Pancreas (tissue), 10 donors: ENCODE measurements at places on chromosomes 12 and 14. TPM values are rescaled to one million over a fixed set of nuclear protein-coding genes. Genes with fewer than 3 reads are reported as not detected.

DNA sequence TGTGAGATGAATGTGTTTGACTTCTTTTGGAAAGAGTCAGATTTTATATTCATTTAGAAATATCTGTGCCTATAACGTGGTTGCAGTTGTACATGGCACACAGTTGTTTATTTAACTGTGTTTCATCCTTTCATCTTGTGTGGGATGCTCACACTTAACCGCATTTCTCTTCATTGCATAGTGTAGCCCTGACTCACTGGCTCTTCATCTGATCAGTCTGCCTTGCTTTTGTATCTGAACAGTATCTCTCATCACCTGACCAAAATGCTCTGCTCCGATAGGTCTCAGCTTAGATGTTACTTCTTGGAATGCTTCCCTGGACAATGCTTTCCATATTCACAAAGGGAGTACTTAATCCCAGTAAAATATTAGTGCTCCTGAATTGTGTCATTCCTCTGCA is 83.4 kb downstream of the PDE3A start:
- DNase-seq = no peak

GRCh38 chr12:14950982-14951746 is 10.2 kb downstream of the ARHGDIB start:
- DNase-seq = no peak

- DNase-seq = no peak
Observed at GRCh38 chr14:20384321-20384720, 29.0 kb downstream of the TEP1 start.

GRCh38 chr14:96095581-96096476 is 56.7 kb downstream of the C14orf132 start:
- DNase-seq = no peak

GRCh38 chr12:131959116-131959515 is 9.4 kb downstream of the EP400 start:
- no peak for DNase-seq

- no peak for DNase-seq
Observed at GRCh38 chr14:103247169-103247606, 86.8 kb upstream of the EIF5 start.

FKBP11 gene
- polyA plus RNA-seq = 155 TPM

TMBIM4 gene
- polyA plus RNA-seq = 59.4 TPM

ZFHX2 gene
- polyA plus RNA-seq = 3.0 TPM
